HL-60 (cell line): ENCODE measurements at places on chromosomes 2 and 18.

DNA sequence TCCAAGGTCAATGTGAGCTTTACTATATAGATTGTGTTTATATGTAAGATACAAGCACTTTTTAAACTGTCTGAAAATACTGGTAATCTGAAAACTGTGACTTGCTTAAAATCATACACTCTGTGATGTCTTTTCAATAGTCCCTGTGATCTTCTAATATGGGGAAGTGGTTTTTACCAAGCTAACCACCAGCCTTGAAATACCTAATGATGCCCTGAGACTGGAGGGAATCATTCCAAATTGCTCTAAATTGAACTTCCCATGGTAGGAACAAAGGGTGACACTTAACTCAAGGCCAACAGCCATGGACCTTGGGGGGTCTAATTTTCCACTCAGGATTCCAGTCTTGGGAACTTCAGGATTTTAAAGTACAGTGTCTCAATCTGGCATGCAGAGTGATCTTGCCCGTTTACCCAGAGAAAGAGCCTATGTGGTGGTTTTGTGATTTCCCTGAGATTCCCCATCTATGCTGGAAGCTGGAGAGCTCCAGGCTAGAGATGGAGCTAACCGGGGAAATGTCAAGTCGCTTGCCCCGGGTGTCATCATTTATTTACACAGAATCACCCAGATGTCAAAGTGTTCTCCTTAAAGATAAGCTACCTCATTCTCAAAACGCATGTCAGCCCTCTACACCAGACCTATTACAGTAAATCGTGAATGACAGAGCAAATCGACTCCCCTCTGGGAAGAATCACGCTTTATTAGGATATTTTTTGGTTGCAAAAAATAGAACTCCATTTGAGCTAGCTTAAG is 198.5 kb downstream of the SP3 start:
- no peak for DNase-seq

GRCh38 chr2:232139171-232139594 is 177.7 kb downstream of the DIS3L2 start:
- DNase-seq: no peak

GRCh38 chr2:149819356-149819957 is 231.9 kb upstream of the MMADHC start:
- DNase-seq: no peak

DNA sequence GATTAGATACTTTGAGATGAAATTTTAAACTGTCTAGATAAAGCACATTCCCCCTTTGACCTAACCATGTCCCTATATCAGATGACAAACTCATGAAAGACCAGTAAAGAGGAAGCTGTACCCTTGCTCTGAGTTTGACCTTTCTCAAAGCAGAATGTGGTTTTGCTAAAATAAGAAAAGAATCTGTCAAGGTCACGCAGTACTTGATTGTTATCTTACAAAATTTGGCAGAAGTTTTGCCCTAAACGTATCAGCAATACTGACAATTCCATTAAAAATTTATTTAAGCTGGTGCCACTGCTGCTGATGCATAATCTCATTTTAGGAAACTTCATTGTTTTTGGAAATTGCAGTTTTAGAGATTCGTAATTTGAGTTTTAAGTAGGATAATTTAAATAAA is 31.2 kb upstream of the GALM start:
- DNase-seq: peak; percentile 63

DNA sequence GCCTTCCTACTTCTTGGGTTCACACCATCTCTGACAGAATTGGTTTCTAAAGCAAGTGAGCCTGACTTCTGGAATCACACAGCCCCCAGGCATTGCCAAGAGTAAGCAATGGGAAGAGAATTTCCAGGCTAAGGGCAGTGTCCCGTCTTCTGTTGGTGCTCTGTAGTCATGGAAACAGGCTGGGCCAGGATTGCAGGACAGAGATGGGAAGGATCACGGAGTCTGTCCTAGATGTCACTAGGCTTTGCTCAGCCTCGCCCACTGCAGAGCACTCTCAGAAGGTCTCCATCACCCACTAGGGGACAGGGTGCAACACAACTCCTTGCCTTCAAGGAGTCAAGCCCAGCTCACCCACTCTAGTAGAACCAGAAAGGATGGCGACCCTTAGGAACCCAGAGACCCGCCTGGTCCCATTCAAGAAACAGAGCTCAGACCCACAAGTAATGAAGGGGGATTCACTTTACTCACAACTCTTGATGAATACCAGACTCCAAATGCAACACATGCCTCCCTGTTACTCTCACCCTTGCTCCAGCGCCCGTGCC is 48.6 kb upstream of the TEX51 start:
- DNase-seq: no peak

GRCh38 chr2:226649871-226650660 is 149.6 kb downstream of the IRS1 start:
- peak; percentile 62 for DNase-seq

DNA sequence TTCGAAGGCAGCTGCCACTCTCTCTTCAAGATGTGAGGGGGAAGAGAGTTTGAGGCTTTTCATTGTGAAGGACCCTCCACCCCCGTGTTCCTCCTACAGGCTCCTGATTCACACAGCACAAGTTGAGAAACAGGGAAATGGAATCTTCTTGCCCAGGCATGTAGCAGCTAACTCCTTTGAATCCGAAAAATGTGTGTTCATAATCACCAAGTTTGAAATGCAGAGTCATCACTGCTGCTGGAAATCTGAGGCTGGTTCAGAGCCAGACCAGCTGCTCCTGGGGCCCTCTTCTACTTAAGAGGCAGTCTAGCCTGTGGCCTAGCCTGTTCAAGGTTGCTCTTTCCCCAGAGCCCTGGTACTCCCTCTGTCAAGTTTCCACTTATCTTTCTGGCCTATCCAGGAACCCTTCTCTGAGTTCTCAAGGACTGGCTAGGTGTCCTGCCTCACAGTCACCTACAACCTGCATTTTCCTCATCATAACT is 166.4 kb downstream of the TMEM247 start:
- DNase-seq: no peak

GRCh38 chr18:36412778-36413177 is 115.3 kb downstream of the FHOD3 start:
- no peak for DNase-seq

DNA sequence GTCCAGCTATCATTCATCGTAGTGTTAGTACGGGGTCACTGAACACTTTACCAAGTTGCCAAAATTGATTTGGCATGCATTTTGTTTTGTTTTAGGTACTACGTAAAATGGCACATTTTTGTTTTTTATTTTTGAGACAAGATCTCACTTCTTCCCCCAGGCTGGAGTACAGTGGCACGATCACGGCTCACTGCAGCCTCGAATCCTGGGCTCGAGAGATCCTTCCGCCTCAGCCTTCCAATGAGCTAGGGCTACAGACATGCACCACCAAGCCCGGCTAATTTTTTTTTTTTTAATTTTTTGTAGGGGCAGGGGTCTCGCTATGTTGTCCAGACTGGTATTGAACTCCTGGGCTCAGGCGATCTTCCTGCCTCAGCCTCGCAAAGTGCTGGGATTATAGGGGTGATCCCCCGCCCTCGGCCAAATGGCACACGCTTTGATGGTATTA is 786 bp downstream of the TAF1B start:
- peak; percentile 15 for DNase-seq

- DNase-seq: no peak
Observed at GRCh38 chr18:58754544-58755068, 83.3 kb downstream of the MALT1 start.

GRCh38 chr2:132609101-132609890 is 60.7 kb downstream of the LYPD1 start:
- no peak for DNase-seq

- no peak for DNase-seq
Observed at GRCh38 chr2:174487820-174488162, 962 bp upstream of the GPR155 start.

DNA sequence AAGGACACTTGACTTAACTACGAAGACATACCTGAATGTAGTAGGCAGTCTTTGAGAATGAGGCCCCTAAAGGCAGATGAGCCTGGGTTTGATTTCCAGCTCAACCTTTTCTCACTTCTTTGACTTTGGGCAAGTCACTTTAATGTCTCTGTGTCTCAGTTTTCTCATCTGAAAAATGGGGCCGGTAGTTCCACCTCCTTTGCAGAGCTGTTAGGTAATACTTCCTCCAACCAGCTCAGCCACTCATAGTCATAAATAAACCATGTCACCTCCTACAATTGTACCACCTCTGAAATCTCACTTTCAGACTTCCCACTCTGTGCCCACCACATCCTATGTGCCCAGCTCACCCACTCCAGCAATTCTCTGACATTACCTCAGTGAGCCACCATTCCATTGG is 10.4 kb downstream of the ARHGAP25 start:
- no peak for DNase-seq

- DNase-seq: peak; percentile 73
Observed at GRCh38 chr18:830315-830901, 18.4 kb upstream of the YES1 start.

GRCh38 chr2:216634370-216635148 is 1.3 kb downstream of the IGFBP2 start:
- no peak for DNase-seq

GRCh38 chr2:233464056-233464455 is 102.5 kb downstream of the USP40 start:
- no peak for DNase-seq

- DNase-seq: no peak
Observed at GRCh38 chr18:6782861-6783260, 53.3 kb downstream of the ARHGAP28 start.

- no peak for DNase-seq
Observed at GRCh38 chr2:124810132-124810531, 785.0 kb downstream of the CNTNAP5 start.
